ENCODE measurements at places on chromosomes 5 and 9. TPM values are rescaled to one million over a fixed set of nuclear protein-coding genes. Genes with fewer than 3 reads are reported as not detected.

PHYHD1 gene
- total RNA-seq: not detected

TNFSF15 gene
- 0.03 TPM for total RNA-seq

CBY3 gene
- 0.39 TPM for total RNA-seq

DYNC2I2 gene
- 78.1 TPM for total RNA-seq

LRRC19 gene
- not detected for total RNA-seq

GLDC gene
- 4.0 TPM for total RNA-seq

CLPTM1L gene
- total RNA-seq: 188 TPM

PLCXD3 gene
- 0.10 TPM for total RNA-seq

DNA sequence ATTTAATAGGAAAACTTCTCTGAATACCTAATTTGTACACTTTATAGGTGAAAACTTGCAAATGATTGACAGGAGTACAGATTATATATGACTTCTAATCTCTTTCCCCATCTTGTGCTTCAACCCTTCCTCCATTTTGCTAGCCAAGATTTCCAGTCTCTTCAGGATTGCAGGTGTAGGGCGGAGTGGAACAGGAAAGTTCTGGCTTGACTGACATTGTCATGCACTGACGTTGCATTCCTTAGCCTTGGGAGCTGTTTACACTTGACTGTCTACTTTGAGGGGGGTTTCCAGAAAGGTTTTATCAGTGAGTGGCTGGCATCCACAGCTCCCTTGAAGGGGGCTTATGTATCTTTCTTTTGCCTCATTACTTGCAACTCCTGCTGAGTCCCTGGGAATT, 34.1 kb upstream of the GRIA1 start:
- H3K27ac ChIP-seq: no peak overlapping the region
- no peak overlapping the region for H3K4me3 ChIP-seq
- no peaks in the 10 kb centered on the region for H3K36me3 ChIP-seq
- H3K4me1 ChIP-seq: no peaks in the 10 kb centered on the region
- no peaks in the 10 kb centered on the region for H3K27me3 ChIP-seq

- H3K27ac ChIP-seq: no peak overlapping the region
- no peaks in the 10 kb centered on the region for H3K4me1 ChIP-seq
- no peak for DNase-seq
- H3K36me3 ChIP-seq: no peaks in the 10 kb centered on the region
- H3K27me3 ChIP-seq: no peaks in the 10 kb centered on the region
- H3K4me3 ChIP-seq: no peak overlapping the region
Measured at GRCh38 chr9:129719135-129719534, 33.7 kb downstream of the PTGES start.

DNA sequence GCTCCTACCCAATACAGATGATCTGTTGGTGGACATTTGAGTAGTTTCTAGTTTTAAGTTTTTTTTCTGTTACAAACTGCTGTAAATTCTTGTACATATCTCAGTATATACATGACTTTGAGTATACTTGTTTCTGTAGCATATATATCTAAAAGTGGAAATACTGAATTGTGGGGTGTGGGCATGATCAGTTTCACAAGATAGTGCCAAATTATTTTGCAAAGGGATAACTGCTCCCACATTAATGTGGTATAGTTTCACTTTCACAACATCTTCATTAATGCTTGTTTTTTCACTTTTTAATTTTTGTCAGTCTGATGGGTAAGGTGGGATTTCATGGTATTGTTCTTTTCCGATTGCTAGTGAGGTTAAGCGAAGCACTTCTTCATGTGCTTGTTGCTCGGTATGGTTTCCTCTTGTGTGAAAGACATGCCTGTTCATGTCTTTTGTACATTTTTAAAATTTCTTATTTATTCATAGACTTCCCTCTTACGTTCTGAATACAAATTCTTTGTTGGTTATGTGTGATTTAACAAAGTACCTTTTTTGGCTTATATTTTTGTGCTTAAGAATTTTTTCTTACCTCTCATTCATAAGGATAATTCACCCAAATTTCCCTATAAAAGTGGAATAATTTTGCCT, 103.5 kb downstream of the CDC42SE2 start:
- no peaks in the 10 kb centered on the region for H3K36me3 ChIP-seq
- H3K27me3 ChIP-seq: no peaks in the 10 kb centered on the region
- H3K4me3 ChIP-seq: no peak overlapping the region
- DNase-seq: no peak
- no peak overlapping the region for H3K27ac ChIP-seq

GRCh38 chr5:180216646-180217171, 7.7 kb upstream of the RASGEF1C start:
- H3K4me3 ChIP-seq: no peak overlapping the region
- no peak overlapping the region for H3K27ac ChIP-seq

GRCh38 chr9:88224938-88225337, 86.7 kb upstream of the SPATA31C2 start:
- no peak overlapping the region for H3K27ac ChIP-seq
- H3K4me1 ChIP-seq: no peaks in the 10 kb centered on the region
- no peaks in the 10 kb centered on the region for H3K27me3 ChIP-seq

DNA sequence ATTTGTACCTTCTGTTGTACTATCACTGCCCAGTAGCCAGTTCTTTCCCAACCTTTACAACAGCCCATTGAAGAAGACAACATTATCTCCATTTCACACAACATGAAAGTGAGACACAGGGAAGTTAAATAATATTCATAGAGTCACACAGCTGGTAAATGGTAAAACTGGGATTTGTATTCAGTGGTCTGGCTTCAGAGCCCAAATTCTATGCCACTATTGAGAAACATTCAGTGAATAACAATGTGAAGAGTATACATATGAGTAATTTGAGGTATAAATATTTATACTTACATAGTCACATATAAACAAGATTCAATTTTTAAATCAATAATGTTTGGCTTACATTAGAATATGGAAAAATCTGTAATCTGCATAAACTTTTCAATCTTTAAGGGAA, 13.8 kb downstream of the SMIM15 start:
- no peak for DNase-seq
- H3K27me3 ChIP-seq: no peaks in the 10 kb centered on the region
- no peak overlapping the region for H3K27ac ChIP-seq
- H3K4me3 ChIP-seq: no peak overlapping the region

DNA sequence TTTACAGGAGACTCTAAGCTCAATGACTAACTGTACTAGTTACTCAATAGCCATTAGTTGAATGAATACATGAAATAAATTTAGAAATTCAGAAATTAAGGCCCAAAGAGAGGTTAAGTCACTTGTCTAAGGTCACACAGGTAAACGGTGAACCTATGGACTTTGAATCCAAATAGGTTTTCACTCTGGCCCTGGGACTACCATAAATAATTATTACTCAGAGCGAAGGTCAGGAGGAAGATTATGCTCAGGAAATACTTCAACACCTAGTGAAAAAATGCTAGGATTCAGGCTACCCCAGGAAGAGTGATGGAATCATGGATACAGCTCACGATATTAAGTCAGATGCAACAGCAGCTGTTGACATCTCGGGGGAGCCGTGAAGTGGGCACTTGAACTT, 417.4 kb downstream of the GABRG2 start:
- H3K27me3 ChIP-seq: no peaks in the 10 kb centered on the region
- H3K36me3 ChIP-seq: no peaks in the 10 kb centered on the region
- H3K27ac ChIP-seq: no peak overlapping the region
- no peak overlapping the region for H3K4me3 ChIP-seq
- DNase-seq: no peak

DNA sequence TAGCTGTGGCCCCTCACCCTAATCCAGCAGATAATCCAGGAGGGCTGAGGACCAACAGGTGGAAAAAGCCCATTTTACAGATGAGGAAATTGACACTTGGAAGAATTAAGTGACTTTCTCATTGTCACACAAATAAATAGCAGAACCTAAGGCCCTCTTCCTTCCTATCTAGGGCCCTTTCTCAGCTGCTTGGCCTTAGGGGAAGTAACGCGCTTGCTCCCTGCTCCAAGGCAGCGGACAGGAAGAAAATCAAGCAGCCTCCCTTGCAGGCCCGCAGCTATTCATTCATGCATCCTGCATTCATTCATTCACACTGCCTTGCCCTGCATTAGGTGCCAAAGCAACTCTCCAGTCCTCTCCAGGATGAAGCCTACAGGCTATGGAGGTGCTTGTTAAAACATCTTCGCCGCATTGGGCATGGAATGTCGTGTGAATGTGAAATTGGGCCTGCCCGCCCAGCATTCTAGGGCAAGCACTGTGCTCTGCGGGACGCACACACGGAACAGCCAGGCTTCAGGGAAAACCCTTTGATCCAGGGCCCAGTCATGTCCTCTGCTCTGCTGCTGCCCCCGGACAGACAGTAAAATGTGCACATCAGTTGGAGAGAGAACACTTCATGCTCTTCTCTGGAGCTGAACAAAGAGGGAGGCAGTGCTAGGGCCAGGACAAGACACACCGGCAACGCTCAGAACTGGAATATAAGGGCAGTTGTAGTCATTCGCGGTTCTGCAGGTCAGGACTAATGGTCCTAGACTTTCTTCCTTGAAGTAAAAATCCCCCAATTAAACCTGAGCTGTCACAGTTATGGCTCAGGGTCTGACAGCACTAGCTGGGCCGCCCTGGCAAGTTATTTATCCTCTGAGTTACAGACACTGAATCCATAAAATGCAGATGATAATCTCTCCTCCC, 166.0 kb downstream of the COL23A1 start:
- H3K4me1 ChIP-seq: no peaks in the 10 kb centered on the region
- no peak overlapping the region for H3K4me3 ChIP-seq
- H3K36me3 ChIP-seq: no peaks in the 10 kb centered on the region
- no peak for DNase-seq
- no peak overlapping the region for H3K27ac ChIP-seq
- no peaks in the 10 kb centered on the region for H3K27me3 ChIP-seq

- H3K4me1 ChIP-seq: no peaks in the 10 kb centered on the region
- no peaks in the 10 kb centered on the region for H3K27me3 ChIP-seq
- no peaks in the 10 kb centered on the region for H3K36me3 ChIP-seq
- no peak for DNase-seq
Measured at GRCh38 chr5:58731641-58732040, 148.8 kb downstream of the RAB3C start.

DNA sequence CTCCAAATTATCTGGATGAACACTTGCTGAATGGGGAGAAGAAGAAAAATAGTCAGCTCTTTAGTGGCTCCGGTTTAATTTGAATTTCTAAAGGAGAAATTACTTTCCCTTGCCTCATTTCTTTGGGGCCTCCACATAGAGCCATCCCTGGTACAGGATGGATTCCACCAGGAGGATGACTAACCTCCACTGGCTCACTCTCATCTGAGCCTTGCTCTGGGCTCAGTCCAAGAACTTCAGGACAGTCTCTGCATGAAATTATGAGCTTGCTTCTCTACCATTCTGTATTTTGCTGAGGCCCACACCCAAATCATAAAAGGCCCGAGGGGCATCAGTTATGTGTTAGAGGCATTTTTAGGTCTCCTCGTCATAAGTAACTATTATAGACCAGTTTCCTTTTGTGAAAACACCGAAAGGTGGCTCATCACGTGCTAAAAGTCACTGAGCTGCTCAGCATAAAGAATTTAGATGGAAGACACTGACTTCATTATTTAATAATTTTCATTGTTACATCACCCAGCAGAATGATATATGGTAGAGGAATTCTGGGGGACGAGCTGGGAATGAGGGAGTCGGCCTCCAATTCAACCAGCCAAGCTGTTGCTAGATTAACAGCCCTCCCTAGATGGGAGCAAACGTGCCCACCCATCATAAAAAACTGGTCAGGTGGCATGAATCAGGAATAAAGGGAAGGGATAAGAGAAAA, 222.1 kb downstream of the TARS1 start:
- DNase-seq: no peak
- no peaks in the 10 kb centered on the region for H3K27me3 ChIP-seq
- H3K4me3 ChIP-seq: no peak overlapping the region

- no peak overlapping the region for H3K4me3 ChIP-seq
- H3K36me3 ChIP-seq: no peaks in the 10 kb centered on the region
- 0 out of 2 replicates have a peak, but pooled peaks cover 2% of the 10 kb centered on the region for H3K27me3 ChIP-seq
- H3K27ac ChIP-seq: no peak overlapping the region
- no peaks in the 10 kb centered on the region for H3K4me1 ChIP-seq
Measured at GRCh38 chr5:77853353-77853907, 77.3 kb upstream of the TBCA start.

- peak; percentile 48 for DNase-seq
- peaks cover 3% of the 10 kb centered on the region for H3K36me3 ChIP-seq
- no peaks in the 10 kb centered on the region for H3K27me3 ChIP-seq
- H3K4me1 ChIP-seq: no peaks in the 10 kb centered on the region
Measured at GRCh38 chr9:4679268-4680172, at the start of gene CDC37L1. CDC37L1 (plus strand) TSS chr9:4679569; CDS start chr9:4679768, 199 bp downstream.

DNA sequence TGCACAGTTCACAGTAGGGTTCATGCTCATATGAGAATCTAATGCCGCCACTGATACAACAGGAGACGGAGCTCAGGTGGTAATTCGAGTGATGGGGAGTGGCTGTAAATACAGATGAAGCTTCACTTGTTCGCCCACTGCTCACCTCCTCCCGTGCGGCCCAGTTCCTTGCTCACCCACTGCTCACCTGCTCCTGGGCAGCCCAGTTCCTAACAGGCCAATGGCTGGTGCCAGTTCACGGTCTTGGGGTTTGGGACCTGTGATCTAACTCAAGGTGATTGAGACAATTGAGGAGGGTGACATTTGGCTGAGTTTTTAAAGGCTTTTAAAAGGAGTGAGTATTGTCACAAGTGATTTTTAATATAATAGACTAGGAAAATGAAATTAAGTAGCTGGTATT, 45.4 kb downstream of the RAD23B start:
- H3K4me1 ChIP-seq: no peaks in the 10 kb centered on the region
- H3K36me3 ChIP-seq: peaks cover 33% of the 10 kb centered on the region
- no peak overlapping the region for H3K27ac ChIP-seq
- no peak overlapping the region for H3K4me3 ChIP-seq
- DNase-seq: no peak

DNA sequence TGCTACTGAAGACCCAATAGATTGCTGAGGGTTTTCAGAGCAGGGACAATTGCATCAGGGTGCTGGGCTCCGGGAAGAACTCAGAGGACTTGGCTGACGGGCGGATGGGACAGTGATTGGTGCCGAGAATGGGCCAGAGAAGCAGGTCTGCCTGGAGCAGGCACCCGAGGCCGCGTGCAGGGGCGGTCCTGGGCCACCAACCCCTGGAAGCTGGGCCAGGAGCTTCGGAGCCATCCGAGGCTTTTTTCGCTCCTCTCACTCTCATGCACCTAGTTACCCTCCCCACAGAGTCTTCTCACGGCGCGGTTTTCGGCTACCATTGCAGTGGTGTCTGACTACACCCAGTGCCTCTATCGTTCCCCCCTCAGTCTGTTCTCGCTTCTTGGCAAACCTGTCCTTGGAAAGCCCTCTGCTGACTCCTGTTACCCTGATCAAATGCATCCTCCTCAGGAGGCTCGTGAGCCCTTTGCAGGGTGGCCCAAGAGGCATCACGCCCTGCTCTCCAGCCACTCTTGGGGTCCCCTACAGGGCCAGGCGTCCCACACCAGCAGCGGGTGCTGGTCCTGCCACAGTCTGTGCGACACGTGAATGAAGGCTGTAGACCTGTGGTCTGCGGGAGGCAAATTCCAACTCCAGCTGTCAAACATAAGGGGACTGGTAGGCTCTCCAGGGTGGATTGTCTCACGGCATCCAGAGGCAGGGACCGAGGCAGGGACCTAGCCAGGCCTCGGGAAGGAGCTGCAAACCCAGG, 1.2 kb upstream of the CLPTM1L start:
- peaks cover 15% of the 10 kb centered on the region for H3K36me3 ChIP-seq
- H3K27me3 ChIP-seq: no peaks in the 10 kb centered on the region
- DNase-seq: no peak
- H3K27ac ChIP-seq: peak overlapping the region; percentile 93
- H3K4me1 ChIP-seq: peaks cover 16% of the 10 kb centered on the region

Data from Panc1 (cell line).